ENCODE measurements at places on chromosomes 11 and 22.
A peak's percentile ranks its signal among the peaks of the same experiment; 100 is the strongest.

- no peak for DNase-seq
Measured at GRCh38 chr22:45584121-45584570, 81.5 kb downstream of the FBLN1 start.

DNA sequence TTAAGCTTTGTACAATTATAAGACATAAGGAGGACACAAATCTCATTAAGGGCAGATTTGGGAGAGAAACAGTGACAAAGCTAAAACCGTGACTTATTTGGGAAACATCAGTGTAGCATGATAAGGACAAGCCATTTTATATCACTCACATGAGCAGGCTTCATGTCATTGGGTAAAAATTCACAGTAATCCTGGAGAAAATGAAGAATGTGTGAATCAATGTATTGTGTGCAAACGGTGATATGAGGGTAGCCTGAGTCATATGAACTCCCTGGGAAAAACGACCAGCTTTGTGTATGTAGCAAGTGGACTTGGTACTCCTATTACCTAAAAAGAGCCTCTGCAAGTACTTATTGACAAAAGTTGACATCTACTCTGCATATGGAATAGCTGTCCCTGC, 6.0 kb upstream of the TRIM34 start:
- no peak for DNase-seq

DNA sequence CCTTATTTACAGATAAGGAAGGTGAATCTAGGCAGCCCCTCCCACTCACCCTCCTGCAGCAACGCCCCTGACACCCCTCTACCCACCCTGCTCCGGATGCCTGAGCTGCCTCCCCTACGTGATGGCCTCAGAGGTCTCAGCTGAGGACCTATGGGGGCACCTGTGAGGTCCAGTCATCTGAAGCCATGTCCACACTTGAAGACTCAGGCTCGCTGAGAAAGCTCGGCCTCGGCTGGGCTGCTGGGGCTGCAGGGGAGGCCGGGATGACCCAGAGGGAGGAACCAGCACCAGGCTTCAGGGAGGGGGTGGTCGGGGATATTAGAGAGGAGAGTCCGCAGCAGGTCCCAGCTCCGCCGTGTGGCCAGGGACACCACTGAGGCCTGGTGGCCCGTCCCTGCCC, 92.8 kb downstream of the BRD1 start:
- DNase-seq = no peak

DNA sequence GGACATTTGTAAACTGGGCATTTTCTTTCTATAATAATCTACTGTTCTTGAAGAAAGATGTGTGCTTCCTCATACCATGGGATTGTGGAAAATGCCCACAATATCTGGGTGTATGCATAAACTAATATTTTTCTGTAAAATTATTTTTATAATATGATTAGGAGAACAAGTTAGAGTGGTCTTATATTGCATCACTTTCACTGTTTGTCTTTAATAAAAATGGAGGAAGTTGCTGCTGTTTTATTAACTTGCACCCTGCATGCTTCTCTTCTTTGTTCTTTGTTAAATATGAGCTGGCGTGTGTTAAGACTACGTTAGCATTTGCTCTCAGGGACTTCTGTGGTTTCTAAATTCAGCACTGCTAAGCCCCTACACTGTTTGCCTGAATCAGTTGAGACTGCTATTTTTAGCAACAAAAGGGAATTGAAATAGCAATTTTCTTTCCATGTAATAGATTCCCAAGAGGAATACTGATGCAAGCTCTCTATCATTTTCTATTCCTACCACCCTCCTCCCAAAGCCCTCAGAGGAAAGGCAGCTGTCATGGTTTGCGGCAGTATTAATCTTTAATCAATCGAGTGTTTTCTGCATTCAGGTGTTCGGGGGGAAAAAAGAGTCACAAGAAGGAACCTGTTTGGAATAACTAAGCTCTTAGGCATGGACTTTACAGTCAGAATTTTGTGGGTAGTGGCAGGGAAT, 56.1 kb downstream of the HSD17B12 start:
- DNase-seq = no peak

DNA sequence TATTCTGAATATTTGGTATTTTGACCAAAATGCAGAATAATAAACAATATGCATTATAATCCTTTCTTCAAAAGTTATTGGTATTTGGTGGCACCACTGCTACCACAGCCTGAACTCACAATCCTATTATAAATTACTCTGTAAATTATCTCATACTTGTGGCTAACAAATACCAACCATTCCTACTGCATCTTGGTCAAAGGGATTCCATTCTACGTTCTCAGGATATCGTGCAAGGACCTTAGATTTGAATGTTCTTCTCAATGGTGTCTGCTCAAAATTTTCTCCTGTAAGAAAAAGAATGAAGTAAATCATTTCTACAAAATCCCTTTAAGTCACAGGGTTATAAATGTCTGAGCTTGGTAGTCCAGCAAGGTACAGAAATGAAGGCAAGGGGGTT, 58.7 kb downstream of the DENND5A start:
- DNase-seq = no peak

DNA sequence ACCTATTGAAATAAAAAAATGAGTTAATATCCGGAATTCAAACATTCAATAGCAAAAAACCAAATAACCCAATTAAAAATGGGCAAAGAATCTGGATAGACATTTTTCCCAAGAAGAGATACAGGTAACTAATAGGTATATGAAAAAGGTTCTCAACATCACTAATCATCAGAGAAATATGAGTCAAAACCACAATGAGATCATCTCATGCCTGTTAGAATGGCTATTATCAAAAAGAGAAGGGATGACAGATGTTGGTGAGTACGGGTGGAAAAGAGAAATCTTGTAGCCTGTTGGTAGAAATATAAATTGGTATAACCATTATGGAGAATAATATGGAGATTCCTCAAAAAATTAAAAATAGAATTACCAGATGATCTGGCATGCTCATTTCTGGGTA, 26.9 kb upstream of the OR6M1 start:
- DNase-seq = no peak

DNA sequence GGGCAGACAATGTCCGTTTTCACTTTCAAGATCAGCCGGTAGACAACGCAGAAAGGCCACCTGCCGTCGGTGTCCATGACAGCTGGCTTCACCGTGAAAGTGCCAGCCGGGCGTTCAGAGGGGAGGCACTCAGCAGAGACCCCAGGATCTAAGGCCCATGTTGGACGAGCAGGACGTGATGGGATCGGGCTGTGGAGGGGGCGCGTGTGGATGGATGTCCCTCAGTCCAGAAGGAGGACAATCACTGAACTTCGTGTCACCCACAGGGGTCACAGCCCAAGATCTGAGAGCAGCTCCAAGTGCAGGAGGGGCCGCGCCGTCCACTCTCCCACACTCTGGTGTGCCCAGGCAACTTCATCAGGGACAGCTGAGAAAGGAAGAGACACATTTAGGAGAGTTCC, 164.4 kb downstream of the BRD1 start:
- no peak for DNase-seq

DNA sequence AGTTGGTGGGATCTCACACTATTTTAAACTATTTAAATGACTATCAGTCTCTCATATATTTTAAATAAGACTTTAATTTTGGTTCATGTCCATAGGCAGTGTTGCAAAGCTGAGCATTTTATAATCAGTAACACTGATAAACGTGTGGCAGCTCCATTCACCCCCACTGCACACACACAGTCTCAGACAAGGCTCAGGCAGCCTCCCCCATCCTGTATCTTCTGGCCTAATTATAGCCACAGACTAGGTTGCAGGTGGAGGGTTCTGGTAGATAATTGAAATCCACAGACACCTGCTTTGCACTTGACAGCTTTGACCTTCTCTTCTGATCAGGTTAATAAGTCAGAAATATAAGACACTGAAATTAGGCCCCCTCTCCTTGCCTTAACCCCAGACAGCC, 118.5 kb upstream of the LDLRAD3 start:
- DNase-seq = no peak

DNA sequence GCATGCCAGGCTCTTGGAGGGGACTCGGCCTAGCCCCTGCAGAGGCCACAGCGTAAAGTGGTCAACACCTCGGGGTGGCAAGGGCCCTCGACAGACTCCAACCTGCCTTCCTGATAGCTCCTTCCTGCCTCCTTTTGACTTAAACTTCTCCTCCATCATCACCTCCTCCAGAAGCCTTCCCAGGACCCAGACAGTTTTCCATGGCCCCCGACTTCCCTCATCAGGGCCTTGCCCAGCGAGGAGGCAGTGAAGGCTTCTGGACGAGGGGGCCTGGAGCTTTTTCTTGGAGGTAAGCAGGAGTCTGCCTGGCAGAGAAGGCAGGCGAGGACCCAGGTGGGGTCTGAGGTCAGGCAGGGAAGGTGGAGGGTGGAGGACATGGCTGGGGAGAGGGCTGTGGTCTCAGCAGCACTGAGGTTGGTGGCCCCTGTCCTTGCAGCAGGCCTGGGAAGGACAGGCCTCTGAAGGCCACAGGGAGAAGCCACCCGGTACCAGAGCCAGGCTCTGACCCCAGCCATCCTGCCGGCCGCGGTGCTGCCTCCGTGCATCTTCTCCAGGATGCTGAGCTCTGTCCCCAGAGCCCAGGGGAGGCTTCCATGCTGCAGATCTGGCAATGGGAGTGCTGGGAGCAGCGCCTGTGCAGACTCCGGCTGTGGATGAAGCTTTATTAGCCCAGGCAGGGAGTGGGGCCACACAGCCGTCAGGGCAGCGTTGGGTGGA, 81.4 kb downstream of the WNT7B start:
- DNase-seq = no peak

DNA sequence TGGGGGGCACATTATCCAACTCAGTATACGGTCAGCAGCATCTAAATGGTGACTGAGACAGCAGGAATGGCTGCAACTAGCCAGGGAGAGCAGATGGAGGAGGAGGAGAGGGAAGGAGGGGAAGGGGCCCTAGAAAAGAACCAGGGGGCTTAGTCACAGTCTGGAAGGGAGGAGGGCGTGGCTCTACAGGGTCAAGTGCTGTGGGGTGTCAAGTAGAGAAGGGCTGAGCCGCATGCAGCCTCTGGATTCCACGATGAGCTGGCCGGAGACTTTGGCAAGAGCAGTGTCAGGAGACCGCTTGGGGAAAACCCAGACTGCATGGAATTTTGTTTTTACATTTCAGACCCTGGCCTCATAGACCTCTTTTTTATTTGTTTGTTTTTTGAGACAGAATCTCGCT, 25.8 kb upstream of the PPFIA1 start:
- no peak for DNase-seq

GRCh38 chr22:39174498-39175352, 22.2 kb upstream of the CBX7 start:
- DNase-seq = peak; percentile 76

GRCh38 chr11:47842749-47843148, 5.4 kb downstream of the NUP160 start:
- no peak for DNase-seq

- DNase-seq = no peak
Measured at GRCh38 chr11:111808063-111808588, 41.9 kb upstream of the PPP2R1B start.

- no peak for DNase-seq
Measured at GRCh38 chr11:7899418-7899817, 31.6 kb downstream of the OR10A6 start.

DNA sequence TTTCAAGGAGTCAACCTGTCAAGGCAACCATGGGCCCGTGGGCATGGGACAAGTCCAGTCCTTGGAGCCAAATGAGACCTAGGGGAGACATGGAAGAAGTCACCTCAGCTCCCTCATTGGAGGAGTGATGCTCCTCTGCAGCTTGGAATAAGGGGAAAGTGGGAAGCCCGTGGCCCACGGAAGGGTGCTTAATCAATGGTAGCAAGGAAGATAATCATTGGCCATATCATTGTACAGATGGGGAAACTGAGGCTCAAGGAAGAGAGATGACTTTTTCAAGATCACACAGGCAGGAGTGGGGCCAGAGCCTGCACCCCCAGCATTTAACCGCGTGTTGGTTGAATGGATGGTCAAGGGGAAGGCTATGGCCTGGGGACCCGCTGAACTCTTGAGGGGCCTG, 133.0 kb downstream of the OSBP2 start:
- no peak for DNase-seq

DNA sequence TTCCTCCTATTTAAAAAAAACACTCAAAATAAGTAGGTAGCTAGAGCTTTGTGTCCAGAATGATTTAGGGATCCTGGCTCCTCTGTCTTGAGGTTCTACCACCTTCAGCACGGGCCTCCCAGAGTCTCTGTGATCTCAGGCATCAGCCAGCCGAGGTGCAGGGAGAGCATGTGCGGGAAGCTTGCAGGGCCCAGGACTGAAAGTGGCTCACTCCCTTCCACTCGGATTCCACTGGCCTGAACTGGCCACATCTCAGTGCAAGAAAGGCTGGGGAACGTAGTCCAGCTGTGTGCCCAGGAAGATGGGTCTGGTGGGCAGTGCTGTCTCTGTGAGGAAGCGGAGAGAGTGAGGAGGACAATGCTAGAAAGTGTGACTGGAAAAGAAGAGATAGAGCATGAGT, 68.3 kb upstream of the MYOD1 start:
- DNase-seq = no peak

DNA sequence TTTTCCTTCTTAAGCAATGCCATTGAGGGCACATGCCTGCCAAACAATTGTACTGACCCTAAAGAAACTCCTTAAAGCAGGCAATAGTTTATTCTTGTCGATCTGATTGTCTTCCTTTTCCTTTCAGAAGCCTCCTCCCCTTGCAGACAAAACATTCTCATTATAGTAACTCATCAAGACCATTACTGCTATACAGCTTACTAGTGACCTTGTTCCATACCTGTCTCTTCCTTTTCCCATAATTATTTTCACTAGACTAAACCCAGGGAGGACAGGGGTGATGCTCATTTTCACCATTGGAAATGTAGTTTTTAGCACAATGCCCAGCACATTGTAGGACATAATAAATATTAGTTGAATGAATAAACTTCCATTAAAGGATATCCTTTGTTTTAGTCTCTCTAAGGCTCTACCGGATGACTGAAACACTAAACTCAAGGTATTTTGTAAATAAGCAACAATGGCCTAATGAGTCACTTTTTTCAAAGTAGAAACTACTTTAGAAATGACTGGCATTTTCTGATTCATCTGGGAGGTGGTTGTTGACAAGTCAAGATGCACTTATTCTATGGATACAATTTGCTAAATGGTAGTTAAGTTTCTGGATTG, 9.3 kb upstream of the MSANTD4 start:
- DNase-seq = no peak

GRCh38 chr11:64585150-64585549, 5.9 kb upstream of the SLC22A12 start:
- DNase-seq = no peak

DNA sequence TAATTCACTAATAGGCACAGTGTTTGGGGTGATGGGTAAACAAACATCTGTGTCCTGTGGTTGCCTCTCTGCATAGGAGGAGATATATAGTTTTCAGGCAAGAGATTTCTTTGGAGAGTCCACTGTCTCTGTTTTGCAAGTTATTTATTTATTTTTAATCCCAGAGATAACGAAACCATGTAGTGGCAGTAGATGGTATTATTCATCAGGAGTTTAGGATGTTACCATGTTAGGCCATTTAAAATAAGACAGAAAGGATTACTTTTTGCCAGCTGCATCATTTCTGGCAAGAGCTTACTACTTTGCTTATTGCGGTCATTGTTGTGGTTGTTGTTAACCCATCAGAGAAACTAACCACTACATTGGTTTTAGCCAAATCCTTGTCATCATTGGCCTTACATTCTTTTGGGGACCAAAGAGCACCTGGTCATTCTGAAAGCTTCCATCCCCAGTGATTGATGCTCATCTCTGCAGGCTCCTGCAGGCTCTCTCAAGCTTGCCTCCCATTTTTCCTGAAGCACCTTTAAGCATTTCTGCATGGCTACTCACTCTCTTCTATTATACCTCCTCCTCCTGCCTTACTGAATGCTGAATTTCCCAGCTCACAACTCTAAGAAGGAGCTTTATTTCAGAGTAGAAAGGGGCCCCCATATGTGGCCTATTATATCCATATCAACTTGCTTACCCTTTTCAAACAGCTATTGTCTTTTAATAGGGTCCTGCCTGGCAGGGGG, 84.4 kb downstream of the CSTPP1 start:
- DNase-seq = no peak

Data from activated CD4-positive, alpha-beta T cell treated with anti-CD3 and anti-CD28 coated beads, Interleukin-2, amount 50 U/mL, for 1 hour (primary cell).